WTC11 (cell line): ENCODE measurements at places on chromosomes 2 and 18. TPM values are rescaled to one million over a fixed set of nuclear protein-coding genes. Genes with fewer than 3 reads are reported as not detected.

EMILIN2 gene
- total RNA-seq, result 11.7 to 13.0 TPM (median 11.8 TPM) in 3 replicates

ANKRD29 gene
- 3.3 to 4.9 TPM (median 3.7 TPM) in 3 replicates for total RNA-seq

TDRD15 gene
- total RNA-seq, result not detected in 3 replicates

PRKAG3 gene
- not detected in 3 replicates for total RNA-seq

COL4A3 gene
- total RNA-seq, result 0.53 to 1.1 TPM (median 0.90 TPM) in 3 replicates

IFIH1 gene
- total RNA-seq, result 1.3 to 2.3 TPM (median 2.1 TPM) in 3 replicates

SLC38A11 gene
- total RNA-seq, result not detected in 3 replicates

NEURL3 gene
- not detected in 3 replicates for total RNA-seq

- no peaks in the 10 kb centered on the region for H3K36me3 ChIP-seq
- peaks cover 15% of the 10 kb centered on the region for H3K4me1 ChIP-seq
- no peak overlapping the region; the same call in 1 of the 2 replicates for H3K27ac ChIP-seq
Observed at GRCh38 chr2:128665113-128665512, 346.4 kb upstream of the HS6ST1 start.

DNA sequence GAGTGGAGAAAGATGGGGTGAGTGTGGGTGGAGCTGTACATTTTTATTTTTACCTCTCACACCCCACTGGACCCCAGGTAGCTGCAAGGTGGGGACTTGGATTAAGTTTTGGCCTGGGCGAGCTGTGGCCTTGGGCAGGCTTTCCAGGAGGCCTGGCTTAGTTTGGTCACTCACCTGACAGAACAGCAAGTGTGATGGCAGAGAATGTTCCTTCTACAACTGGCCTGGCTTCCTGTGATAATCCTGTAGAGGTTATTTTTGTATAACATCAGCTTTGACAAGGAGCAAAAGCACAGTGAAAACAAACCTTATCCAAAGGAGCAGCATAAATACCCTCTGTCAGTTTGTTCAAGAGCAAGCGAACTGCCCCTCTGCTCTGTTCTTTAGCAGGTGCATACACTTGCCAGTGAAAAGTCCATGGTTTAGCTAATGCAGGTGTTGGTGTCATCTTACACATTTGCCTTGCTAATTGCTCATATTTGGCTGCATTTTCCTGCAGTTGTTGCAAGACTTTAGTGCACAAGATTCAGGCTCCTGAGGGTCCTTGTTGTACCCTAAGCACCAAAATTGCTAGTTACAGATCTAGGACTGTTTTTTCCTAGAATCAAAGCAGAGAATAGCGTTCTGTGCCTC lies 6.3 kb downstream of the THNSL2 start:
- no peak for DNase-seq
- peaks cover 3% of the 10 kb centered on the region; the same call in 1 of the 2 replicates for H3K36me3 ChIP-seq
- no peak overlapping the region for H3K27ac ChIP-seq
- H3K4me3 ChIP-seq, result no peak overlapping the region
- H3K4me1 ChIP-seq, result peaks cover 15% of the 10 kb centered on the region
- peaks cover 1% of the 10 kb centered on the region; the same call in 1 of the 2 replicates for H3K27me3 ChIP-seq

DNA sequence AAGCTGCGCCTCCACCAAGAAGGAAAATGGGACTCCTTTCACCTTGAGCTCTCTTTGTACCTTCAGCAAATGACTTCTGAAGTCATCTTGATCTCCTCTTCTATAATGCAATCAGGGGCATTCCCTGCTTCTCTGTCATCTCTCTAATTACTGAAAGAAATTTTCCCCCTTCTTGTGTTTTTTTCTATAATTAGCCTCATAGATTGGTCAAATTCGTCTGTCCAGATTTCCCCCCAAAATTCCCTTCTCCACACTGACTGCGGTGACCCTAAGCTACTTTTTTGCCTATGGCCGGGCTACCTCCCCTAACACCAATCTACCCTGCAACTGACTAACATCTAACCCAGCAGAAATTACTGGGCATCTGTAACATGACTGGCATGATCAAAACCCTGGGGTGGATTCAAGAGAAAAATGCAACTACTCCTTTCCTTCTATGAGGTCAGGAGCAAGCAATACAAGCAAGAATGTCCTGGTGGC lies 168.6 kb downstream of the BCL2 start:
- no peaks in the 10 kb centered on the region for H3K36me3 ChIP-seq
- H3K4me1 ChIP-seq, result peaks cover 15% of the 10 kb centered on the region
- no peaks in the 10 kb centered on the region for H3K27me3 ChIP-seq
- H3K4me3 ChIP-seq, result no peak overlapping the region
- no peak for DNase-seq

GRCh38 chr18:61502472-61502871 lies 169.2 kb downstream of the CDH20 start:
- H3K4me3 ChIP-seq, result no peak overlapping the region
- peaks cover 20% of the 10 kb centered on the region for H3K4me1 ChIP-seq
- H3K27ac ChIP-seq, result no peak overlapping the region
- peak; percentile 37 for DNase-seq

DNA sequence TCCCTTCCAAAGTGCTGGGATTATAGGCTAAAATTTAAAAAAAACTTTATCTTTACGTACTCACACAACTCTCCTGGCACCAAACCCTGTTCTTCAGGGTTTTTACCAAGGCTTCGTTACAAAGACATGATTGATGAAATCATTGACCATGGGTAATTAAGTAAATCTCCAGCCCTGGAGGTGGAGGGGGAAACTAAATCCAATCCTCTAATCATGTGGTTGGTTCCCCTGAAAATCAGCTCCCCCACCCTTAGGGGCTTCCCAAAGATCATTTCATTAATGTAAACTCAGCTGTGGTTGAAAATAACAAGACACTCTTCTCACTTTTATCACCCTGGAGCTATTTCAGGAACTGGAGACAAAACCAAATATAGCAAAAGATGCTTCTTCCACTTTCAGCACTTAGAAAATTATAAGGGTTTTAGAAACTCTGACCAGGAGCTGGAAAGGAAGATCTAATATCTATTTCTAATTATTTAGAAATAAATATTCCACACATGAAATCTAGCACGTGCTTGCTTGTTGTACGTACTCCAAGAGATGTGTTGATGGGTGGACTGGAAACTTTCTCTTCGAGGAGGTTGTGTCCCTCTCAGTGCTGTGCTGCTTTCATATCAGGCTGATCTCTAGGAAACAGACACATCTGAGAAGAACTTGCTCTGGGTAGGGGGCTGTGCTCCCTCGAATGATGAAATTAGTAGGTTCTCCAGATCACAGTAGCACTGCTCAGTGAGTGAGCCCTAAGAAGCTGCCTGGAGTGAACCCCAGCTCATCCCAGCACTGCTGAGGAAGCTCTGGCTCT lies 67.2 kb downstream of the SMAD4 start:
- peaks cover 6% of the 10 kb centered on the region; the same call in 1 of the 2 replicates for H3K36me3 ChIP-seq
- no peak overlapping the region for H3K4me3 ChIP-seq
- no peaks in the 10 kb centered on the region for H3K27me3 ChIP-seq

DNA sequence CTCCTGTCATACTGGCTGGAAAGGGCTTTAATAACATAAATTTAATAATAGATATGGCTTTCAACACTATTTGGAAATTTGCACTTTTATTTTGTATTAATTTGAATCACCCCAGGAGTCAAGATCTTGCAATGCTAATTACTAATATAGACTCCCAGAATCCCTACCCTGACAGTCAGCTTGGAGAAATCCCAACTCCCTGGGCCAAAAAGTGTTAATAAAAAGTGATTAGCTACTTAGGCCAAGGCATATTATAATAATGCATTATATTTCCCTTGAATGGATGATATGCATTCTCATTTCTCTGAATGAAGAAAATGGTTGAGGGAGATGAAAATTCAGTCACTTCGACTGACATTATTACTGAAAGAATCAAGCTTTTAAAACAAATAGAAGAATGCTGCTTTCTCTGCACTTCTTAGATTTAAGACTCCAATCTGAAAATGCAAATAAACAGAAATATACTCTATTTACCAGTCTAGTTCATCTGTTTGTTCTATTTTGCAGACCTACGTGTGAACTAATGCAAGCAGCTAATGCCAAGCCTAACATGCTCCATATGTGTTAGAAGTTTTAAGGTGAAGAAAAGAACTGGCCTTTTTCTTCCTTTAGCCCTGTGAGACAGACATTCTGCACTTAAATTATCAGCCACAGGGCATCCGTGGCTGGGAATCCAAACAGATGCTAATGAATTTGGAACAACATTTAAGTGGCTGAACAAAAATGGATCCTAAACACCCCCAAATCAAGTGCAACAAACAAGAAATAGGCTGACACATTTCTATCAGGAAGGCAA lies 33.9 kb upstream of the INSIG2 start:
- H3K4me3 ChIP-seq, result no peak overlapping the region
- no peaks in the 10 kb centered on the region for H3K36me3 ChIP-seq
- no peak for DNase-seq
- H3K27ac ChIP-seq, result no peak overlapping the region
- H3K27me3 ChIP-seq, result 0 out of 2 replicates have a peak, but pooled peaks cover 2% of the 10 kb centered on the region

GRCh38 chr2:36140391-36140790 lies 215.2 kb upstream of the CRIM1 start:
- no peak for DNase-seq
- no peak overlapping the region for H3K4me3 ChIP-seq
- H3K27ac ChIP-seq, result no peak overlapping the region
- H3K27me3 ChIP-seq, result no peaks in the 10 kb centered on the region; the same call in 1 of the 2 replicates
- H3K4me1 ChIP-seq, result no peaks in the 10 kb centered on the region

DNA sequence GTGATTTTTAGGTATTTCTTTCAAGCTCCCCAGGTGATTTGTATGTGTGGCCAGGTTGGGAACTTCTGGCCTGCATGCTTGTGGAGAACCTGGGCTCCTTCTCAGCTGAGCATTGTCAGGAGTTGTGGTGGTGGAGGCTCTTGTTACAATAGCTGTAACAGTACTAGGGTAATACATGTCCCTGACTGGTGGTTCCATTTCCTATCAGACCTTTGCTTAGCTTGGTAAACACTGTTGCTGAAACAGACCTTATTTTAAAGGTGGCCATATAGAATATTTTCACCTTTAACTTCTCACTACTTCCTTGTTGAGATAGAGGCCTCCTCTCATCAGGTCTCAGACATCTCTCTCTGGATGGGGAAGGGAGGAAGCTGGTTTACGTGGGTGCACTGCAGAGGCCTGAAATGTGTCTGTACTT lies 79.2 kb downstream of the SETBP1 start:
- H3K36me3 ChIP-seq, result peaks cover 3% of the 10 kb centered on the region; the same call in 1 of the 2 replicates
- no peak for DNase-seq
- peak overlapping the region; percentile 51; the same call in 1 of the 2 replicates for H3K27ac ChIP-seq
- no peak overlapping the region for H3K4me3 ChIP-seq
- peaks cover 23% of the 10 kb centered on the region for H3K4me1 ChIP-seq
- no peaks in the 10 kb centered on the region for H3K27me3 ChIP-seq

- no peak overlapping the region for H3K4me3 ChIP-seq
- H3K27me3 ChIP-seq, result no peaks in the 10 kb centered on the region; the same call in 1 of the 2 replicates
- H3K4me1 ChIP-seq, result peaks cover 8% of the 10 kb centered on the region
- H3K36me3 ChIP-seq, result no peaks in the 10 kb centered on the region
Observed at GRCh38 chr2:133840761-133841160, 272.5 kb upstream of the NCKAP5 start.

DNA sequence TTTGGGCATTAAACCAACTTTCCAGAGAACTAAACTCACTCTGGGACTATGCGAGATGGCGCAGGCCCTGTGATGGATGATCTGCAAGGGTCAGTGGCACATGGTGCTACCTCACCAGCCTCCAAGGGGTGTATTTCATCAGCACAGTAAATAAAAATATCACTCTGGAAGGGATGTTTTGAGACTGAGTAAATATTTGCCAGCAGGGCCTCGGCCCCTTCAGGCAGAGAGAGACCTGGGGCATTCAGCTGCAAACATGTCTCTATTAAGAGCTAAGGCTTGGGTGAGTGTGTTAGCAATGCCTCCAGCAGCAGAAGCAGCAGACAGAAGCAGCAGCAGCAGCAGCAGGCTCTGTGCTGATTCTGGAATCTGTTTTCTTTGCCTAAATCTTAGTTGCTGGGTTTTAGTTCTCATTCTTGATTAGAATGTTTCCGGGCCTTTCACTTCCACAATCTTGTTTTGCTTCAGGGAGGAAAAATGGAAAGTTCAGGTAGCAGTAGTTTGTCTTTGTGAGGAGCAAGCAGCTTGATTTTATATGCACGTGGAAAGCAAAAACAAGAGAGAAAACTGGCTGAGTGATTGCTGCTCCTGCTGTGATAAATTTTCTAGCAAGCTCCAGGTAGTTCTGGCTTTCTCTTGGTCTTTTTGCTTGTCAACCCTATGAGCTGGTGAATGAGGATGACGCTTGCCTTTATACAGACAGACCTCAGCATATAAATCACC lies 18.6 kb downstream of the ADCYAP1 start:
- no peaks in the 10 kb centered on the region; the same call in 1 of the 2 replicates for H3K4me1 ChIP-seq
- DNase-seq, result no peak
- H3K36me3 ChIP-seq, result no peaks in the 10 kb centered on the region

DNA sequence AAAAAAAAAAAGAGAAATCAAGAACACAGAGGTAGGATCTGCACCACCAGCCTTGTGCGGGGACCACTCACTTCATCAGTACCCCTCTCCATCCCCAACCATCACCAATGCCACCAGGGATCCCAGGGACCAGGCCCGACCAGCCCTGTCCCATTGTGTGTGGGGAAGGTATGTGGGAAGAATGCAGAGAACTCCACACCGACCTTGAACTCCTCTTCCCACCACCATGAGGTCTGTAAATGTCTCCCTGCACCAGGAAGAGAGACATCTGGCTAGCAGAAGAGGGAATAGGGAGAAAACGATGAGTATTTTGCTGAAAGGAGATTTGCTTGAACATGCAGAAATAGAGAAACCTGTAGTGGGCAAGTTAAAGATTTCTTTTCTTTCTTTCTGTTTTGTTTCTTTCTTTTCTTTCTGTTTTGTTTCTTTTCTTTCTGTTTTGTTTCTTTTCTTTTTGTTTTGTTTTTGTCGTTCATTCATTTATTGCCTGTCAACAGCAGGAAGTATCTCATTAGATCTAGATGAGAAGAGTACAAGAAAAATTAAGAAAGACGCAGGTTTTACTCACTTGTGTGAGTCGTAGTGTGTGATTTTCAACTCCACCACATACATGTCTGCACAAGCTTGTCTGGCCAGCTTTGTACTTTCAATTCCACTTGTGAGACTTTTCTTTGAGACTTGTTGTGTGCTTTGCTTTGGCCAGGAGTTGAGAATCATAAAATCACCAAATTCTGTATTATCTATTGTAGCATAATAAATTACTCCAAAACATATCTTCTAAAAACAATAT lies 179.8 kb upstream of the HAAO start:
- H3K27me3 ChIP-seq, result no peaks in the 10 kb centered on the region; the same call in 1 of the 2 replicates
- no peak for DNase-seq
- H3K36me3 ChIP-seq, result no peaks in the 10 kb centered on the region
- H3K27ac ChIP-seq, result no peak overlapping the region
- H3K4me3 ChIP-seq, result no peak overlapping the region

- H3K27ac ChIP-seq, result no peak overlapping the region
- no peaks in the 10 kb centered on the region; the same call in none of the 2 replicates for H3K27me3 ChIP-seq
- no peak overlapping the region for H3K4me3 ChIP-seq
- no peak for DNase-seq
- peaks cover 6% of the 10 kb centered on the region; the same call in 1 of the 2 replicates for H3K4me1 ChIP-seq
Observed at GRCh38 chr2:234071664-234072063, 21.2 kb downstream of the SPP2 start.
